ENCODE measurements at places on chromosomes 12 and 14. TPM values are rescaled to one million over a fixed set of nuclear protein-coding genes. Genes with fewer than 3 reads are reported as not detected.

TMEM233 gene
- total RNA-seq: 1.2 TPM

TMEM121 gene
- 10.3 TPM for total RNA-seq

ANKRD33 gene
- total RNA-seq: 0.32 TPM

SERPINA10 gene
- total RNA-seq: not detected

LRRK2 gene
- total RNA-seq: 3.8 TPM
